Activated CD8-positive, alpha-beta memory T cell treated with anti-CD3 and anti-CD28 coated beads for 24 hours (primary cell): ENCODE measurements at places on chromosomes 2 and 18.

- DNase-seq, result no peak
Observed at GRCh38 chr2:238848691-238848975, 748 bp downstream of the TWIST2 start.

DNA sequence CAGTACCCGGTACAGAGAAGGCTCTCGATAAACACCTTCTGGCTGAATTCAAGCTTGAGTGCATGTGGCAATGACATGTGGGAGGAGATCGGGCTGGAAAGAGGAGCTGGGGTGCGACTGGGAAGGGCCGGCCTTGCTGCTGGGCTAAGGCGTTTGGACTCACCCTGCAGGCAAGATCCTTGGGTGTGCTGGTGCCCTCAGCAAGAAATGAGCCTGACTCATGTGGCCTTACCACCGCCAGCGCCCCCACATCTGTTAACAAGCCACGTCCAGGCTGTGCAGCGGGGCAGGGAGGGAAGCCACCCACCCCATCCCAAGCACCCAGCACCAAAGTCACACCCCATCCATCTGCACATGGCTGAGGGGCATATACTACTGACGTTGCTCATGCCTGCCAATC lies 1.3 kb downstream of the HS1BP3 start:
- DNase-seq, result no peak

DNA sequence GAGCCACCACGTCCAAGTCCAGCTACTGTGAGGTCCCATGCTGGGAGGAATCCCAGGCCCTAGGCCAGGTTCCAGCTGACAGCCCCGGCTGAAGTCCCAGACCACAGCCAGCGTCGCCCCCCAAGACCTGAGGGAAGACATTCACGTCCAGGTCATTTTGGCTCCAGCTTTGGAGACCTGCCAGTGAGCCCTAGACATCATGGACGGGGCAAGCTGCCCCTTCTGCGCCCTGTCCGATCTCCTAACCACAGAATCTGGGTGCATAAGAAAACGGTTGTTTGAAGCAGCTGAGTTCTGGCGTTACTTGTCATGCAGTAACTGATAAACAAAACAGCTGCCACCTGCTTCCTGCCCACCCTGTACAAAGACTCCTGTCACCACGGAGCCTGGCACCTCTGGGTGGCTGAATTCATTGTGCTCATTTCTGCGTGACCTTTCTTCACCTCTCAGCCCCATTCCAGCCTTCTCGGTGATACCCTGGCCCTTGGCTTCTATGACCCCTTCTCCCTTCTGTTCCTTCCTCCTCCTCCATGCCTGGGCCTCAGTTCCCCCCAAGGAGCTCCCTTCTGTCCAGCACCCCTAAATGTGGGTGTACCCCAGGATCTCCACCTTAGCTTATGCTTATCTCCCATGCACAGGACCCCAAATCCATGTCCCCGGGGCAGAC lies 72.6 kb upstream of the SMAD7 start:
- DNase-seq, result no peak

- DNase-seq, result no peak
Observed at GRCh38 chr2:28580078-28580477, 84.2 kb downstream of the PLB1 start.

GRCh38 chr18:3332376-3332775 lies 70.4 kb downstream of the MYL12B start:
- no peak for DNase-seq

GRCh38 chr2:240686460-240686859 lies 3.8 kb upstream of the AQP12B start:
- no peak for DNase-seq

DNA sequence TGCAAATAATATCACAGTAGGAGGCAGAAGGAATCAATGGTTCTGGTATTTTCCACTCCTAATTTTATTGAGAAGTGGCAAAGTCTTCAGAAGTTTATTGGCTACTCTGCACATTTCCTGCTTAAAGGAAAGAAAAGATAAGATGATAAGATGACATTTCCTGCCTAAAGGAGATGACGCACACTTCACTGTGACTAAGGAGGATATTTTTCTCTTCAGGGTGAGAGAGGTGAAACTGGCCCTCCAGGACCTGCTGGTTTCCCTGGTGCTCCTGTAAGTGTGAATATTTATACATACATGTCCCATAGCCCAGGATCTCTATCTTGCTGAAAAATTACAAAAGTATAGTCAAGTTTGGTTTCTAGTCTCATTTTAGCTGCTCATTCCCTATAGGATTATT lies 27.9 kb downstream of the COL3A1 start:
- no peak for DNase-seq

GRCh38 chr2:64675860-64676259 lies 22.1 kb upstream of the SERTAD2 start:
- peak; percentile 79 for DNase-seq

GRCh38 chr2:159285929-159286708 lies at the start of gene WDSUB1:
Gene WDSUB1 (minus strand): TSS chr2:159286703. CDS start chr2:159283069, 3,634 bp downstream.
- DNase-seq, result no peak

GRCh38 chr18:2889761-2890192 lies 43.0 kb downstream of the EMILIN2 start:
- peak; percentile 38 for DNase-seq

GRCh38 chr2:68833162-68833561 lies 38.0 kb downstream of the BMP10 start:
- no peak for DNase-seq

GRCh38 chr2:199797431-199798403 lies 53.3 kb downstream of the FTCDNL1 start:
- DNase-seq, result no peak

GRCh38 chr2:120177001-120177621 lies 46.1 kb downstream of the TMEM185B start:
- peak; percentile 94 for DNase-seq

GRCh38 chr2:37602702-37603101 lies 68.7 kb downstream of the CDC42EP3 start:
- no peak for DNase-seq

DNA sequence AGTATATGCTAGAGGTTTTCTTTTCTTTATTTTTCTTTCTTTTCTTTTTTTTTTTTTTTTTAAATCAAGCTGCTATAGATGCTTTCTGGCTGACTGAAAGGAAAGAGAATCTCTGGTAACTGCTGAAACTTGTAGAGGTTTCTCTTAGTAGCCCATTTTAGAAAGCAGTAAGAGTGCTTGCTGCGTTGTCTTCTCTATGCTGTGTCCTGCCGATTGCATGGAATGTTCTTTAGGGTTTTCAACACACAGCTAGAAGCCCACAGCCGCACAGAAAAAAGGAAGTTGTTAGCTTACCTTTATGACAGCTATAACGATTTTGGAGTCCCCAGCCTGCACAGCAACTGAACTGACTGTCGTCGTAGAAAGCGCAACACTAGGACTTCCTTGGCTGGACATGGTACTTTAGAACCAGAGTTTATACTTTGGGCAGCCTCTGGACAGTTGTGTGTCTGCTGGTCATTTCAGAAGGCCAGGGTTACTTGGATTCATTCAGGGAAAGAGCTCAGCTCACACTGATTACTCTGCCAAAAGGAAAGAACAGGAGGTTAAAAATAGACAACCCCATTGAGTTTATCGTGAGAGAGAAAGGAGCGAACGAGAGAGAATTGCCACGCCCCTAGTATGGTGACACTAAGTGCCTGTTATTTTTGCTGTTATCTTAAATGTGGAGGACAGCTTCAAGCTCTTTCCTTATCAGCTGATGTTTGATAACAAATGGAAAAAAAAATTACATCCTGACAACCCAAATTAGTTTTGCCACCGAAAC lies at the start of gene CCDC141:
Gene CCDC141 (minus strand): TSS at position 592 of the 766 bp plus-strand sequence. CDS start 196 bp downstream, at position 396.
- peak; percentile 70 for DNase-seq

GRCh38 chr2:103469800-103470199 lies 708.0 kb downstream of the TMEM182 start:
- DNase-seq, result no peak

- no peak for DNase-seq
Observed at GRCh38 chr2:115161771-115162493, 719.5 kb downstream of the DPP10 start.

DNA sequence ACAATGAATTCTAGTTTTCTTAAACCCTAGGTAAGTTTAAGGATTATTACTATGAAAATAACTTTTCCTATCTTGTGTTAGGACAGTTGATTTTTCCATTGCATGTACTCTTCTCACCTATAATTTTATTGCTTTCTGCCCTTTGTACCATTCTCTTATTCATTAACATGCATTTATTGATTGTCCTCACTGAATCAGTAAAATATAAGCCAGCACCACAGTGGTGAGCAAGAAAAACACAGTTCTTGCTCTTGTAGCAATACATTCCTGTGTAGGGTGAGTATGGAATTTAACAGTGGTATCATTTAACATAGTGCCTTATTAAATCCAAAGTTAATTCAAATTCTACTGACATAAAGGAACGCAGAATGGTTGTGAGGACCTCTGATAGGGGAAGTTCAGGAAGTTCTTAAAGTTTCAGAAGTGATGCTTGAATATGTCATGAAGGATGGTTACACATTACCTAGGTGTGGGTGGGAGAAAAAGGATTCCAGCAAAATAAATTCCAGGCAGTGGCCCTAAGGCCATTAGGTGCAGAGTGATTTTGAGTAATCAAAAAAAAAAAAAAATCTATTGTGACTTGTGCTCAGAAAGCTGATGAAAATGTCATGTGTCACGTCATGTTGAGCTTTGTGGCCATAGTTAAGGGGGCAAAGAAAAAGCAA lies 104.7 kb upstream of the DSEL start:
- no peak for DNase-seq

DNA sequence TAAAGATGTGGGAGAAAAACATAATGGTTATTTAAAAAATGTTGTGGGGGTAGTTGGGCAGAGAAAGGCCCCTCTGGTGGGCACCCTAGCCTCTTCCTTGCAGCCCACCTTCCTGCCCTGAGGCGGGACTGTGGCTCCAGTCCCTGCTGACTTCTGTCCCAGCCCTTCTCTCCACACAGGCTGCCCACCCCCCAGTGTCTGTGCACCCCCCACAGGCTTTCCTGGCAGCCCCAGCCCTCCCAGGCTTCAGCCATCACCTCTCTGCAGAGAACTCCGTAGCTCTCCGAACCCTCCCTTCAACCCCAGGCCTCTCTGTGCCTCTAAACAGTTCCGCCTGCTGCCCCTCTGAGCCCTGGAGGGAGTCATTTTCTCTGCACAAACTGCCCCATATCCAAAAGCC lies 75.4 kb downstream of the DYSF start:
- no peak for DNase-seq

DNA sequence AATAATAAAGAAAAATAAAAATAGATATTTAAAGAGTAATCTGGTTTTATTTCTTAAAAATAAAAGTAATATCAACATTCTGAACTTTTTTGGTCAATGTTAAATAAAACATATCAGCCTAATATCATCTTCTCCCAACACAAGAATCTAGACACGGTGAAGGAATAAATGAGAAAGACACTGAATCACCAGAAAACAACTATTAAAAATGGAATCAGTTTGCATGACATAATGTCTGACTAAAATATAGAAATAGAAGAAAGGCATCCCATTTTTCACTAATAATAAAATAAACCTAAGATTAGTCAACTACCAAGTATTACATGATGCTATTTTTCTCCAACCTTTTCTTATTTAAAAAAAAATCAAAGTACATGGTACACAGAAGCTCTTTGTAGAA lies 30.8 kb upstream of the TNFAIP6 start:
- no peak for DNase-seq

DNA sequence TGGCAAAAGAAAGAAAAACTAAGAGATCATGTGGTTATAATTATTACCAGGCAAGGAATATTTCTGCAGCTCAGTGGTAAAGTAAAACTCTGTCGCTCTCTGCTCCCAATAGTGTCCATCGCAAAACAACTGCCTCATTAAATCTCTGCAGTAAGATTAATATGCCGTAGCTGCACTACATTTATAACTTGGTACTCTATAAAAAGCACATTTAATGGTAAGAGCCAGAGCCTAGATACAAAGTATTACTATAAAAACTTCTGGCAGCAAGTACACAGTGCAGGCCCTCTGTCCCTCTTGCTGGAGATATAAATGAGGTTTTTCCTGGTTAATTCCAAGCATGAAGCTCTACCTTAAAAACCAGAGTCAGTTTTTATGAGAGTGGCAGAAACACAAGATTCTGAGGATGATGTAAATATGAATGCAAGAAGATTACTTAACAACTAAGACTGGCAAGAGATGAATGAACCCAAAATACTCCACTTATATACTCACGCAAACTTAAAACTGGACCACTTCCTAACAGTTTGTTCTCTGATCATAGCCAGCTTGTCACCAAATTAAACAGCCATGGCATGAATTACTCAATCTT lies 25.5 kb downstream of the ZNF521 start:
- DNase-seq, result no peak

DNA sequence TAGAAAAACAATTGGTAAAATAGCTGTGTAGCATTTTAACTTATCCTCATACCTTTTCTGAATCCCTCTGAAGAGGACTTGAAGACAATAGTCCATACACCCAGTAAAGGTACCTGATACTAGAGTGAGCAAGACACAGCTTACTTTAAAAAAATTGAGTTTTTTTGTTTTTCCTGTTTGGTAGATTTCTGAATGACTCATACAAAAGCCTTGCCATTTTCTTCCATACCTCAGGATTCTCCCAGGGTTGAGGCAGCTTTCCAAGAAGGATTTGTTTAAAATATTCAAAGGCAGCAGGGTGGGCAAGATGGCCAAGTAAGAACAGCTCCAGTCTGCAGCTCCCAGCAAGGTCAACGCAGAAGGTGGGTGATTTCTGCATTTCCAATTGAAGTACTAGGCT lies 551.0 kb upstream of the LRATD1 start:
- no peak for DNase-seq

GRCh38 chr2:55169359-55169758 lies 62.7 kb downstream of the CLHC1 start:
- DNase-seq, result no peak

- no peak for DNase-seq
Observed at GRCh38 chr2:196341277-196341841, 170.0 kb upstream of the STK17B start.

DNA sequence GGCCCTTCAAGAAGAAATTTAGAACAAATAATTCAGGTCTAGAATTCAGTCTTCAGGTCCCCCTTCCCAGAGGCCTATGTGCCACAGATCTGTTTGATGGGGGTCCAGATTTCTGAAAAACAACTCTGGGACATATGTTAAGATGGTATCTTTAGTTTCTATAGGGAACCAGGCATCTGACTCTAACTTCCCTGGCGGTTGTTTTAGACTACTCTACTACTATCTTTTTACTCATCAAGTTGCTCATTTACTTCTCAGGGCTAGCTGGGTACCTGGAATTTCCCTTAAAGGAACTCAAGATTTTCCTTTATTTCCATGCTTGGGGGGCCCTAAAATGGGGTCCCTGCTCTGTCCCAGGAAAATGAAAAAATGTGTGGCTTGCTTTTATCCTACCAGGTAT lies 114.7 kb upstream of the RAB6C start:
- no peak for DNase-seq
